Fibroblast of upper back skin (primary cell): ENCODE measurements at places on chromosomes 11 and 22.

DNA sequence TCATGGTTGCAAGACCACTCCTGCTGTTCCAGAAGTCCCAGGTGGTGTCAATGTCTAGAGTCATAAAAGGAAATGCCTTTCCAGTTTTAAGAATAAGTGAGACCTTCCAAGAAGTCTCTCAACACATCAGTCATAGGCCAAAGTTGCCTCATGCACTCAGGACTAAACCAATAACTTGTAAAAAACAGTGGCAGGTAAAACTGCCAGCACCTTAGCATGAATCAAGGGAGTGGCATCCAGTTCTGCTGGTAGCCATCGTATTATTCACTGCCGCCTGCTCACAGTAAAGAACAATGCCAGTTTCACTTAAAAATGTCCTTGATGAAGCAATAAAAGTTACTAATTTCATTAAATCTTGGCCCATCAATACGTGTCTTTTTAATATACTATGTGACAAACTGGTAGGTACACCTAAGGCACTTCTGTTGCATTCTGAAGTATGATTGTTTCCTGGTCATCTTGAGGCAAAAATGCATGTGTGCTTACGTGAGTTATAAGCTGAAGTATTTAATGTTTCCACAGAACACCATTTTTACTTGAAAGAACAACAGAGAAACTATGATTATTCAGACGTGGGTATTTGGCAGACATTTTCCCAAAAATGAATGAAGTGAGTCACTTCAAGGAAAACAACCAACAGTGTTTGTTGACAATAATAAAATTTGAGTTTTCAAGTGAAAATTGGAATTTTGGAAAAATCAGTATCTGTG, 125.2 kb upstream of the SNX19 start:
- no peak for DNase-seq

DNA sequence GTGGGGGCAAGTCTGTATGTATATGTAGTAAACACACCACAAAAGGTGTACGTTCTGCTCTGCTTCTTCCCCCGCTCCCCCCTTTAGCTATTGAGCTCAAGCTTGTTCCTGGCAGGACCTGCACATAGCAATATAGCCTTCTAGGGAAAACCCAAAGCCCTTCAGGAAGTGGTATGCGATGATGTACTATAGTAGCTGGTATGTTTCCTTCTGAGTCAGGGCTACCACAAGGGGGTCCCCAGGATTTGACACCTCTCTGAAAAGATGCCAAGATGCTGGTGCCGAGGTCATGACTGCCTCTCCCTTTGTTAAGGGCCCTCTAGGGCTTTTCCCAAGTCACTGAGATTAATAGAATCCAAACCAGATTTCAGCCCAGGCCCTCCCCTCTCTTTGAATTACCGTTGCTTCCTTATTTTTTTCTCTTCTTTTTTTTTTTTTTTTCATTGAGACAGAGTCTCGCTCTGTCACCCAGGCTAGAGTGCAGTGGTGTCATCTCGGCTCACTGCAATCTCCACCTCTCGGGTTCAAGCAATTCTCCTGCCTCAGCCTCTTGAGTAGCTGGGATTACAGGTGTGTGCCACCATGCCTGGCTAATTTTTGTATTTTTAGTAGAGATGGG, 268.4 kb downstream of the ETS1 start:
- DNase-seq = peak; percentile 53

DNA sequence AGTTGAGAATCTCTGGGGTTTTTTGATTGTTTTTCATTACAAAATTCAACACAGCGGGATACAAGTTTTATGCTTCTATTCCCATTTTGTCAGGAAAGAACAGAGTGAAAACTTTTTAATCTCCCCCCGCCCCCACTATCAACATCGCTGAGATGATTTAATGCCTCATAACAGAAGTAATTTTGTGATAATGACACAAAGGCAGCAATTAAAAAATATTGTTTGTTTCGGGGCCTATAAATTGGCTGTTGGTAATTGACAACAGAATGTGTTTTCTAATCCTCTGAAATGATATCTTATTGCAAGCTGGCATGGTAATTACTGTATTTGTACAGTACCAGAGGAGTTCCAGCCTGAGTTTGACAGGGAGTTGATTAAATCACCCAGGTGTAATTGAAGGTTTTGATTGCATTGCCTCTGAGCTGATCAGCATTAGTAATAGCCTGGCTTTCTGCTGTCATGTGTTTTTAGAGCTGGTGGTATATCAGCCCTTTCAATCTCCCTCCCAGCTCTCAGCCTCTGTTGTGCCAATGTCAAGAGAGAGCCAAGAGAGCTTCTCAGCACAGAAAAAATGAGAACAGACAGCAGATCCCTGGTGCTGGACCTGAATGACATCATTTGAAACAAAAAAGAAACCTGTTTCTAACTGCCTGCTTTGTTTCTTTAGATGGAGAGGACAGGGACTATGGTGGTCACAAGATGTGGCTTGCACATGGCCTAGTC, 265.1 kb downstream of the FAM76B start:
- DNase-seq = no peak

DNA sequence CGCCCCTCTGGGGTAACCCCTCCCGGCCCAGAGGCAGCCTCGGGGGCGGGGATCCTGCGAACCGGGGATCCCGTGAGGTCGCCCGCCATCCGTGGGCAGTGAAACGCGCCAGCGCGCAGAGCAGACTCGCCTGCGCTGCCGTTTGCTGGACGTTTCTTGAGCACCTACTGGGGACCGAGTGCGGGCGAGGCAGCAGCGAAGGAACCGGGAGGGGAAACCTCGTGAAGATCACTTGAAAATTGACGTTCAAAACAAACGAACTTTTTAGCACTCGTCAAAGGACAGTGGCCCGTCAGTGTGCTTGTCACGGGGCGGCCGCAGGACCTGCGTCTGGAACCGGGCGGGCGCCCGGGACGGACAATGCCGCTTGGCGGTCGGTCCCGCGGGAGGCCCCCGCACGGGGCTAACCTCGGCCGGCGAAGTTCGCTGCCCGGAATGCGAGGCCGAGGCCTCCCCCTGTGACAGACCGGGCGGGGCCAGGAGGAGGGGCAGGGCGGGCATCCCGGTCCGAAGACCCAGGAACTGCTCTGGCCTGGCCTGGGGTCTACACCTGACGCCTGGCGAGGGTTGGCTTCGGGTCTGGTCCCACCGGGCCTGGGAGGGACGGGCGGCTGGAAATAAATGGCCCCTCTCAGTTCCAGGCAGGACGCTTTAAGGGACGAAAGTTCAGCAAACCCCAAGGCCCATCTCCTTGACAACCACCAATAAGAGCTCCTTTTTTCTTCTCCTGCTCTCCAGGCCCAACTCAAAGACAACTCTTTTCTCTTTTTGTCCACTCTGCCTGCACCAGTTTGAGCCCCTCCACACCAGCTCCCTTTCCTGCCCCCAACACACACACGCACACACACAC, 723 bp upstream of the SCUBE1 start:
- no peak for DNase-seq

- DNase-seq = no peak
Measured at GRCh38 chr11:31818425-31818755, 7.3 kb upstream of the PAX6 start.

GRCh38 chr11:20501252-20501651, 98.2 kb upstream of the SLC6A5 start:
- no peak for DNase-seq

DNA sequence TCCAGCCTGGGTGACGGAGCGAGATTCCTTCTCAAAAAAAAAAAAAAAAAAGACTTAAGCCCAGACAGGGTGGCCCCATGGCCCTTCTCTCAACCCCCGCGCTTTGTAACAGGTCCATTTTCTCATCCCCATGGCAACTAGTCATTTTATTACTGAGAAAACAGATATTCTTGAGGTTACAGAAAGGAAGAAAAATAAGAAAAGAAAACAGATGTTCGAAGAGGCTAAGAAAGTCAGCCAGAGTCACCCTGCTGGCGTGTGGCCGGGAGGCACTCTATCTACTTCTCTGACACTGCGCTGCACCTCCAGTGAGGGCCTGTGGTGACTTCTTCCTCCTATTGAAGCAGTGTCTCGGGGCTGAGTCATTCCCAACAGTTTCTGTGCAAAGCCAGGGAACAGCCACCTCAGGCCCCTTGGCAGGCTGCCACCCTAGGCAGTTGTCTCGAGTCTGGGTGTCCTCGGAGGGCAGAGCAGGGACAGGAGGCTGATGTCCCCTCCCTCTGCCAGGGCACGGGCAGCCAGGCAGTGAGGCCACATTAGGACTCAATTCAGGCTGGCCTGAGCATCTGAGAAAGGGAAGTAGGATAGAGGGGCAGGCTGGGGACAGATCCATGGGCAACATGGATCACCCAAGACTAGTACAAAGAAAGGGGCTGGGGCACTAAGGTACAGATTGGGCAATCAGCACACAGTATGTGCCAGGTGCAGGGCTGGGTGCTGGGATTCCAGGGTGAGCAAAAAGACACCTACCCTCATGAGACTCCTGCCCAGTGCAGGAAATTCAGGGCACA, 16.4 kb upstream of the SYVN1 start:
- peak; percentile 78 for DNase-seq

GRCh38 chr11:68551223-68551622, 90.7 kb downstream of the PPP6R3 start:
- DNase-seq = no peak

DNA sequence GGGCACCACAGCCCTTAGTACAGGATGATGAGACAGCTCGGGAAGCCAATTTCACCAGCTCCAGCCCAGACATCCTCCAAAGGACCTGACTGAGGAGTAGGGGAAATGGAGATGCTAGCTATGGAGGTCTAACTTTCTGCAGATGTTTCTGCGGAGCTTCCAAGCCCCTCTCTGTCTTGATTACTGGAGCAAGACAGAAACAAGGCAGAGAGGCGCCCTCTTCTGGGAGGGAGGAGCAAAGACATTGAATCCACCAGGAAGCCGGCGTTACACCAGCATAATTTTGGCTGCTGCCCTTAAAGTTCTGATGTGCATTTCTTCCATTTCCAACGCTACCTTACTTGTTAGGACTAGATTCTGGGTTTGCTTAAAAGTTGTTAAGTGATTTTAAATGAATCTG, 107.3 kb upstream of the HSD17B12 start:
- DNase-seq = peak; percentile 13

GRCh38 chr11:93613231-93613831, 48.2 kb upstream of the CEP295 start:
- no peak for DNase-seq

- no peak for DNase-seq
Measured at GRCh38 chr11:76419896-76420295, 24.9 kb upstream of the EMSY start.

- no peak for DNase-seq
Measured at GRCh38 chr11:60910281-60910687, 3.7 kb upstream of the TMEM109 start.

GRCh38 chr22:22720201-22720723, 75.8 kb downstream of the GGTLC2 start:
- peak; percentile 28 for DNase-seq

DNA sequence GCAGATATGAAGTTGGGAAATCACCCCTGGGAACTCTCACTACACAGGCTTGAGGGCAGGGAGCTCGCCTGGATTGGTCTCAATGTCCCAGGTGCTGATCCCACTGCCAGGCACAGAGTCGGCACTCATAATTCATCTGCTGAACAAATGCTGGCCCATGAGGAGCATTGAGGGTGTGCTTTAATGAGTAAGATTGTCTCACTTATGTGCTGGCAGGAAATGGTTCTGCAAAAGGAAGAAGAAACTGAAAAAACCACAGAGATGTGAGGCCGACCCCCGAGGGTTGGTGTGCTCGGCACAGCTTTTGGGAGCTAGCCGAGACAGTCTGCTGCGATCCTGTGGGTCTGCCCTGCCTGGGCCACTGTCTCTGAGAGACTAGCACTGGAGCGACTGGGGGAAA, 9.4 kb downstream of the PLAAT2 start:
- peak; percentile 60 for DNase-seq

DNA sequence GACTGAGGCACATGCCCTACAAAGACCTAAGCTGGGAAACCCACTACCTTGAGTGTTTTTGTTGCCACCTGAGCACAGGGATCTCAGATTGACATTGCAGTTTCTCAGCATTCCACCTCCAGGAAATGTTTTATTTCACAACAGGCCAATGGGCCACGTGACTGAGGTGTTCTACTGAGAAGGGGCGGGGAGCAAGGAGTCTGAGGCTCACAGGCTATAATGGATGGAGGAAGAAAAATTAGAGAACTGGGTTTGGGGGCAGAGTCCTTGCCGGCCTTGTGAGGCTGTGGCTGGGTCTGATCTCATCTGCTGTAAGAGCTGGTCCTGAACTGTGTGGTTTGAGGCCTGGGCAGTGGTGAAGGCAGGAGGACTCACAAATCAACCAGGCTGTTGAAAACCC, 40.7 kb downstream of the ZNF202 start:
- no peak for DNase-seq

DNA sequence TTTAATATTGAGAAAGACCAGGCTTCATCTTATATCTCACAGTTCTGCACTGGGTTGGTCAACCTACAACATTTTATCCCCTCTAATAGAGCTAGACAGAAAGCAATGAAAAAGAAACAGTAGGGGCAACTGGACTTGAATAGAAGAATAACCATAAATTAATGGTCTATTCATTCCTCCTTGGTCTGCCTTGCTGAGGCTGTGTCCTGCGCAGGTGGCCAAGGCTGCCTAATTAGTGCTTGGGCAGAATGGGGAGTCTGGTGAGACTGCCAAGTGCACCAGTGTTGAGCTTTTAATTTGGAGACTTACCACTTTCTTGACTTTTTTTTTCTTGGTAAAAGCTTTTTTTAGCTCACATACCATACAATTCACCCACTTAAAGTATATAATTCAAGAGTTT, 35.0 kb upstream of the SPON1 start:
- DNase-seq = no peak

DNA sequence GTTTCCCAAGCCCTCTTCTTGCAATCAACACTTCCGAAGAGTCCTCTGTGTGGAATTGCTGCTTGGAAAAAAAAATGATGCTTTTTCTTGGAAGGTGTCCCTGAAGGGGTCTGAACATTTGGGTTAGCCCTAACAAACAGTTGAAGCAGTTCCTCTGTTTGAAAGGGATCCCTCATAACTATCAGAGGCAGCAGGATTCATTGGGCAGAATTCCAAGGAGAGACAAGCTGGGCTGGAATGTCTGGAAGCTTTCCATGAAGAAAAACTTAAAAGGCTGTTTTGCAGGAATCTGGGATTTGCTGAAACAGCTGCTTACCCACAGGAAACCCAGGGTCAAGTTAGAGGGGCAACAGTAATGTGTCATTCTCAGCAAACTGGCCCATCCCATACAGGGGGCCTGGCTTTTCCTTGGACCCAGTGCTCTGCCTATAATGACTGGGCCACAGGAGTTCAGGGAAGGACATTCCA, 3.1 kb downstream of the CSNK2A3 start:
- DNase-seq = peak; percentile 96

- peak; percentile 66 for DNase-seq
Measured at GRCh38 chr11:76680518-76681425, 10.2 kb upstream of the LRRC32 start.

GRCh38 chr11:36186340-36187175, 102.7 kb downstream of the COMMD9 start:
- peak; percentile 89 for DNase-seq

DNA sequence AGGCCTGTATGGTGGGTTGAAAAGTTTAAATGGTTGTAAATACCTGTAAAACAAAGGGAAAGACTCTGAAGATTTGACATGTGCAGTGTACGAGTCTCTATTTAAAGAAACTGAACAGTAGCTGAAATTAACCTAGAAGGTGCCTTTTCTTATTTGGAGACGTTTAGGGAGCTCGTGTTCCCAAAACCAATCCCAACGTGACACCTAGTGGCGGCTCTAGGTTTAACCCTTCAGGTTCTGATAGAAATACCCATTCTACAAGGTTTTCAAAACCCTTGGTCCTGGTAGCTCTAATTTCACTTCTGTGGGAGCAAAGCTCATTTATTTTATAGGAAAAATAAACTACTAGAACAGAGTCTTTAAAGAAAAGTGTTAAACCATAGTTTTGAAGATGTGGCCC, 258.3 kb downstream of the LRRC4C start:
- peak; percentile 53 for DNase-seq

GRCh38 chr11:64996710-64997380, at the start of gene BATF2:
BATF2 (minus strand) TSS chr11:64996971; CDS start chr11:64996914, 57 bp downstream.
- peak; percentile 59 for DNase-seq

GRCh38 chr11:3867209-3868091, 12.0 kb downstream of the STIM1 start:
- no peak for DNase-seq
